HAP-1 (cell line): ENCODE measurements at places on chromosomes 5 and 9.

GRCh38 chr5:132206782-132207181 lies 20.9 kb downstream of the P4HA2 start:
- DNase-seq, result no peak

GRCh38 chr9:110755179-110755578 lies 86.6 kb downstream of the MUSK start:
- DNase-seq, result no peak

DNA sequence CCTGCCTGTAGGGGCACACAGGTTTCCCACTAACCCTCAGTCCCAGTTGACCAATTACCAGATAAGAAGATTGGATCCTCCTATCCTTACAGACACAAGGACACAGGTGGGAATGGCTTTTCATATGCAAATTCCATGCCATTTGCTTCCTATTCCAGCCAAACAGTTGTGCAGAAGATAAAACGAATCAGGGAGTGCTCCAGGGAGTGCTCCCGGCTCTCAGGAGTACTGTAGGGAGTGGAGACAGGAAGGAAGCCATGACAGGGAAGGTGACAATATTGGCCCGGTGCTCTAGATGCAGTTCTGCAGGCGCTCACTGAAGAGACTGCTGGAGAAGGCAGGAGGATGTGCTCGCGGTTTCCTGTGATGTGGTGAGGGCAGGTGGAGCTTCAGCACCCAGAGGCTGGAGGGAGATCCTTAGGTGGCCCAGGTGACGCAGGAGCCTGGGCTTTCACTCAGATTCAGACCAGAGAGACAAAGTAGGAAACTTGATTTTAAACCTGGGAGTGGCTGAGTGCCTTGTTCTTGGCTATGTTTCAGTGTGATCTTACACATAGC lies 260.0 kb downstream of the AUH start:
- no peak for DNase-seq

DNA sequence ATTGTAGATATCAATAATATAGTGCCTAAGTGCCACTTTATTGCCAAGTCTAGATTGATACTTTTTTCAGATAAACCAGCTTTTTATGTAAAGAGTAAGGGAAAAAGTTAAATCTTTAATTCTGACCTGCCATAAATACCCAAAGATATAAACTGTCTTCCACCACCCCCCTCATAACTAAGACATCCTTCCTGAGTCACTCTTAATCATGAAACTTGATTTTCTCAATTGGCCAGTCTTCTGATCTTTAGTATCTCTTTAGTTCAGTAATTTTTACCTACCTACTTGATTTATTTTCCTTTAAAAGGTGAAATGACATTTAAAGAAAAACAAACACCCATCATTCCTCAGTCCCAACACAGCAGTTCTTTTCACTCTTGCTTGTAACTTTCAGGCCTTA lies 21.8 kb downstream of the C5orf22 start:
- no peak for DNase-seq

DNA sequence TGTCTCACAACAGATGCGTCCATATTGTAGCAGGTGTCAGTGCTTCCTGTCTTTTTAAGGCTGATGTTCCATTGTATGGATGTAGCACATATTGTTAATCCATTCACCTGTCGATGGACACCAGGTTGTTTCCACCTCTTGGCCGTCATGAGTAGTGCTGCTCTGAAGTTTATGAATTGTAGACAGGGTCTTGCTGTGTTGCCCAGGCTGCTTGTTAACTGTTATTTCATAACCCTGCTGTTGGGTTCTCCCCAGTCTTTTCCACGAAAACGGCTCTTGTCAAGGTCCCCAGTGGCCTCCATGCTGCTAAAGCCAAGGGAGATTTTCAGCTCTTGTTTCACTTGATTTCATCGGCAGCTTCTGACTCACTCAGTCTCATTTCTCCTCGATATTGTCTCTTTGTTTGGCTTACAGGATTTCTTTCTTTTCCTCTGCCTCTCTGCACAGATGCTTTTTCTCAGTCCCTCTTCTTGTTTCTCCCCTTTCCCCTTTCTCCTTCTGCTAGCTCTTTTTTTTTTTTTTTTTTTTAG lies 12.1 kb upstream of the PSD2 start:
- no peak for DNase-seq

DNA sequence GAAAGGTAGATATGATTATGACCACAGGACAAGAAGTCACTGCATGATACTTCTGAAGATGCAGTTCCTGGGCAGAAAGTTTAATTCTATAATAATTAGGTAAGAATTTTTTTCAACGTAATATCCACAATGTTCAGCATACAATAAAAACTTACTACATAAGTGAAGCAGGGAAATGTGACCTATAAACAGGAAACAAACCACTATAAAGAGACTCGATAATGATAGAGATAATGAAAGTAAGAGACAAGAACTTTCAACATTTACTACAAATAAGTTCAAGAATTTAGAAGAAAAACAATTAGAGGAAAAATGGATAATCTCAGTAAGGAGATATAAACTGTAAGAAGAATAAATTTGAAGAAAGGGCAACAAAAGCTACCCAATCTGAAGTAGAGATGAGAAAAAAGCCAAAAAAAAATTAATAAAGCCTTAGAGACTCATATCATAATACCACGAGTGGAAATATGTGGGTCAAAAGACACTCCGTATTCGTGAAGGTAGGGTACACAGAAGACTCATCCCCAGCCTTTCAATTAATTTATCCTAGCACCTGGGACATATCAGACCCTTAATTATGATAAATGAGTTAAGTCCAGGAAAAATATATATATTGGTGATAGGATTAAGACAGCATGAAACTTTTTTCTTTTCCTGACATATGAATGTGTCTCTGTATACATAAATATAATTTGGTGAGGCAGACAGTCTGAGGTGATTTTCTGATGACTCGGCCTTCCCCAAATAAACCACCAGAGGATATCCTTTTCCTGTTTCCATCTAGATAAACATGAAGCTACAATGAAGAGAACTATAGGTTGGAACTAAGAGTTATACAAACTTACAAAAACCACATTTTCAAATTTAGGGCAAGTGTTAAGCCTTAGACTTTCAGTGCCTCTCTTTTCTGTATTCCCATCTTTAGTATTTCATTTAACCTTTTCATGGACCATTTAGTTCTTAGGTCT lies 120.4 kb downstream of the RAPGEF6 start:
- no peak for DNase-seq

GRCh38 chr5:71706906-71707305 lies 12.2 kb upstream of the CARTPT start:
- no peak for DNase-seq

- DNase-seq, result no peak
Observed at GRCh38 chr5:129141696-129142095, 47.1 kb downstream of the ISOC1 start.

GRCh38 chr5:96868603-96869371 lies 7.5 kb upstream of the ERAP2 start:
- DNase-seq, result peak; percentile 28

DNA sequence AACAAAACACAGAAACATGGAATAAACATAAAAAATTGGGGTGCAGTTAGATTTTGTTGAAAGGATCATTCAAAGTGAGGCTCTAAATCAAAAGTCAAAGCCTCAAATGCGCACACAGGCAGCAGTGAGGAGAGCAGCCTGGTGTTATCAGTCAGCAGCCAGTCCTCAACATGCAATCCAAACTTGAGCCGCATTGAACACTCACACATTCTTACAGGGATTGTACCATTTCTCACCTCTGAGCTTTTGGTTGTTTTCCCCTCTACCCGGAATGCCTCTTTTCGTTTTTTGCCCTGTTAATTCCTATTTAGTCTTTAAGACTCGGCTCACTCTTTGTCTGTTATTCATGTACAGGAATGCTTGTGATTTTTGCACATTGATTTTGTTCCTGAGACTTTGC lies 81.1 kb upstream of the PUM3 start:
- DNase-seq, result no peak

- DNase-seq, result no peak
Observed at GRCh38 chr5:159001247-159001646, 98.5 kb downstream of the EBF1 start.

GRCh38 chr9:96413302-96414221 lies 4.6 kb downstream of the ZNF367 start:
- peak; percentile 47 for DNase-seq

- DNase-seq, result no peak
Observed at GRCh38 chr5:165321912-165322311, 1816.5 kb downstream of the MAT2B start.

GRCh38 chr5:114981111-114981510 lies 188.6 kb downstream of the TRIM36 start:
- DNase-seq, result no peak

DNA sequence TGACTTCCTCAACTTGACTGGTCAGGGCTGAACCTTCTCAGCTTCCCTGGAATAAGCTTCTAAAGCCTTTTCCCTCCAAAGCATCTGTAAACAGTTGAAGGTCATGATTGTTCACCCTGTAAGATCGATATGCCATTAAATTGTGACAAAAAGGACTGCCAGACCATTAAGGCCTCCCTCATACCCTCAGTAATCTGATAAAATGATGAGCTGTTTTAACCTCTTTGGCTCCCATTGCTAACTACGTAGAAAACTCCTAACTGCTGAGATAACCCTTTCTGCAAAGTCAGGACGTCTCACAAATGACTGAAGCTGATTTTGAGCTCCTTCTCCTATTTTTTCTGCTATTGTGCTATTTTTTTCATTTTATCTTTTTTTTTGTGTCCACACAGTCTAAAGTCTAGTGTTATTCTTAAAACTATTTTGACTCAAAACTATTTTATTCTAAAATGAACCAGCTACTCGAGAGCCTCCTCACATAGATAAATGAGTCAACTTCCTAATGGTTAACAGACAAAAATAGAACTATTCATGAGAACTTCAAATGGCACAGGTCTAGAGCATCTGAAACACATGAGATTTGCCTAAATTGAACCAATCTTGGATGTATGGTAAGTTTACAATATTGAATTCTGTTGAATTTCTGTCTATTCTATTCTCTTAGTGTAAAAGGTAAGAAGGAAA lies 395.6 kb upstream of the TLE4 start:
- DNase-seq, result no peak

DNA sequence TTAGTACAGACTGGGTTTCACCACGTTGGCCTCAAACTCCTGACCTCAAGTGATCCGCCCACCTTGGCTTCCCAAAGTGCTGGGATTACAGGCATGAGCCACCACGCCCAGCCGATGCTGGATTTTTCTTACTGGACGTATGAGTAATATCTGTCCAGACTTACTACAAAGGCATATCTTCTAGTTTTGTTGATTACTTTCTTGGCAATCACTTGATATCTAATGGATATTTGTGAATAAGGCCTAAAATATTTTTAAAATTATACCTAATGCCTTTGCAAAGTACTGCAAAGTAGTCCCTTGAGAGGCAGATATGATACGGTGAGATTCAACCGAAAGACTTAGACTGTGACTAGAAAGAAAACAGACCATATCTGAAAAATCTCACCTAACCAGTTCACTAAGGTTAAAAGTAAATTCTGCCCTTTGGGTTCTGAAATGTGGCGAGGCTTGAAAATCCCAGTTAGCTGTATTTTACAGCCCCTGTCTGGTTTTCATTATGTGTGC lies 152.1 kb downstream of the GNAQ start:
- no peak for DNase-seq

GRCh38 chr5:132830436-132831094 lies at the start of gene SHROOM1:
SHROOM1 (minus strand) TSS chr5:132830647; CDS start chr5:132826140, 4,507 bp downstream.
- DNase-seq, result no peak

- no peak for DNase-seq
Observed at GRCh38 chr5:126450346-126450745, 27.1 kb downstream of the GRAMD2B start.

DNA sequence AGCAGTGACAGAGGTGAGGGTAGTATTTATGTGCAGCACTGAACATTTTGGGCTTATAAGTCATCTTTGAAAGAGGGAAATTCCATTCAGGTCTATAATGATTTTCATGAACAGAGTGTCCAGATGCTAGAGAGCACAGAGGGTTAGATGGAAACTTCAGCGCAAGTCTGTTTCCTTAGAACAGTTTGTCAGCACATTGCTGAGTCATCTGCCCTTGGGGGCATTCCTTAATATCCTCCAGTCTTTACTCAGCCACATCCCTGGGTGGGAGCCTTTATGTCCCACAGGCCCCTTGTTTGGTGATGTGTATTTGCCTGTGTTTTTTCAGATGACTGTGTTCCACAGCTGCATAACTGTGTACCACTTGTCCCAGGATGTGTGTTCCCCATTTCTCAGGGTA lies 138.5 kb upstream of the S1PR3 start:
- DNase-seq, result no peak

DNA sequence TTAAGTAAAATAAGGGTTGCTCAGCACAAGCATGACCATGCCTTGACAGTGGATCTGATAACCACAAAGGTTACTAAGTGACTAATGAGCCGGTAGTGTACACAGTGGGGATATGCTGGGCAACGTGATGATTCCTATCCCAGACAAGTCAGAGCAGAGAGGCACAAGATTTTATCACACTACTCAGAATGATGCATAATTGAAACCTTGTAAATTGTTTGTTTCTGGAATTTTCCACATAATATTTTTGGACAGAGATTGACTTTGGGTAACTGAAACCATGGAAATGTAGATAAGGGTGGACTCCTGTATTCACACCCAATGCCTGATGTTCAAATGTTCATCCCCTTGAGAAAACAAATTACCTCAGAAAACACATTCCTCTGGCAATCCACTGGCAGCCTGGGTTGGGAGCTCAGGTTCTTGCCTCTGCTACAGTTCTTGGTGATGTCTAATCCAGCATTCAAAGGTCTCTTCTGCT lies 16.2 kb upstream of the ERAP1 start:
- DNase-seq, result no peak

GRCh38 chr9:24912767-24913166 lies 367.1 kb upstream of the IZUMO3 start:
- DNase-seq, result no peak
